Activated T-cell treated with anti-CD3 and anti-CD28 coated beads for 1 hour (primary cell): ENCODE measurements at places on chromosomes 13 and 19.

DNA sequence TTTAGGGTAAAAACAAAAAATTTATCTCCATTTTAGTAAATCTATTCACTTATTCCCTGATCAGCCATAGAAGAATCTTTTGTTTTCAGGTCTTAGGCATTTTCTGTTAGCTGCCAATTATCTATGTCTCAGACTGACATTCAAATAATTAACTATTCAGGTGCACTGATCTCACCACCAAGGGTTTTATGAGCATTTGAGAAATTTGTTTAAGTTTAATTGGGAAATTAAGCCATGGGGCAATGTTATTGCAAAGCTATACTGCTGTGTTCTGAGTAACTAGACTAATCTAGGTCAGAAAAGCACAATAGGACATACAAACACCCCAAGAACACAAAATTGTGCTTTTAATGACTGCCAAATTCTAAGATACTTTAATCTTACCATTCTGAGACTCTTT lies 210.7 kb upstream of the EDNRB start:
- no peak for DNase-seq

DNA sequence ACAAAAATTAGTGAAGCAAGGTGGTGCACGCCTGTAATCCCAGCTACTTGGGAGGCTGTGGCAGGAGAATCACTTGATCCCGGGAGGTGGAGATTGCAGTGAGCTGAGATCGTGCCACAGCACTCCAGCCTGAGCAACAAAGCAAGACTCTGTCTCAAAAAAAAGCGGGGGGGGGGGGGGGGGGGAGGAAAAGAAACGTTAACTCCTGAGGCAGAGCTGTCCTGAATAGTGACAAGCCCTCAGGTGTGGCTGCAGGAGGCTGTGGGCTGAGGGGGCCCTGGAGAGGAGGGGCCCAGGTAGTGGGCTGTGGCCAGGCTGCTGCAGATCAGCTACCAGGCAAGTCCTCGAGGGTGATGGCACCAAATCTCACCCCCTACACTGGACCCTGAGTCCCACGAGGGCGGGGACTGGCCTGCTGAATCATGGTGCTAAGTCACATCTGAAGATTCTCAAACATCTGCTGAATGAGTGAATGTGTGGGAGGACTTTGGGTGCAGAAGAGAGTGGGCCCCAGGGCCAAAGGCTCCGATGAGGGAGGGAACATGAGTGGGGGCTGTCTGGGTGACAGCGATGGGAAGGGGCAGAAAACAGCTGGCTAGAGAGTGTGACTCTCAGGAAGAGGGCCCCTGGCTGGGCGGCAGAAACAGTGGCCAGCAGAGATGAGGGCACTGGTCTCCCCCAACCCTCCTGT lies 24.6 kb upstream of the ATP1A3 start:
- no peak for DNase-seq

DNA sequence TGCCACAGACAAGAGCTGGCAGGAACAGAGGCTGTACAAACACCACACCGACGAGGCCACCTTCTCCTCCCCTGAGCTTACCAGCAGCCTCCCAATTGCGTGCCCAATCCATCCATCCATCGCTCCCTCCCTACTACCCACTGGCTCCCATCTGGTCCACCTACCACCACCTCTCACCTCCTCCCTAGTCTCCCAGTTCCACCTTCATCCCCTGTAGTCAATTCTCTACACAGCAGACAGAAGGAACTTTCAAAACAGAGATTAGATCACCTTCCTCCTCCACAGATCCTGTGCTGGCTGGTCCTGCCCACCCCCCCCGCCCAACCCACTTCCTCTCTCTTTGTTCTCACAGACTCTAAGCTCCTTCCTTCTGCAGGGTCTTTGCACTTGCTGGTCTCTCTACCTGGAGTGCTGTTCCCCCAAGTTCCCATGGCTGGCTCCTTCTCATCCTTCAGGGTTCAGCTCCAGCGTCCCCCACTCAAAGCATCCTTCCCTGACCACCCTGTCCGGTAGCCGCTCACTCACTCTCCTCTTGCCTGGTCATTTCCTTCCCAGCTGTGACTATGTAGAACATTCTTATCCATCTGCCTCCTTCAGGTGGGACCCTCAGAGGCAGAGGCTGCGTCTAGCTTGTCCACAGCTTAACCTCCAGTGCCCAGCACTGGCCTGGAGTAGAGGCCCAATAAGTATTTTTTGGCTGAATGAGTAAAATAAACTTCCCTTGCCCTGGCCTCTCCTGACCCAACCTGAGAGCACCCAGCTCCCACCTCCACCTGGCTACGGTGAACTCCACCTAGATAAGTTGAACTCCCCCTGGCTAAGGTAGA lies 23.0 kb downstream of the PIN1 start:
- no peak for DNase-seq

DNA sequence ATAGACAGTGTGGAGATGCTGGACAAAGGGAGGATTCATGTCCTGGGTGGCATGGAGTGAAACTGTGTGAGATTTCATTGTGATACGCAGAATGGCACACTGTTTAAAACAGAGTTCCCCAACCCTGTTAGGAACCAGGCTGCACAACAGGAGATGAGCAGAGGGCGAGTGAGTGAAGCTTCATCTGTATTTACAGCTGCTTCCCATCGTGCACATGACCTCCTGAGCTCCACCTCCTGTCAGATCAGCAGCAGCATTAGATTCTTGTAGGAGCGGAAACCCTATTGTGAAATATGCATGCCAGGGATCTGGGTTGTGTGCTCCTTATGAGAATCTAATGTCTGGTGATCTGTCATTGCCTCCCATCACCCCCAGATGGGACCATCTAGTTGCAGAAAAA lies 72.5 kb downstream of the RAP2A start:
- DNase-seq, result no peak

DNA sequence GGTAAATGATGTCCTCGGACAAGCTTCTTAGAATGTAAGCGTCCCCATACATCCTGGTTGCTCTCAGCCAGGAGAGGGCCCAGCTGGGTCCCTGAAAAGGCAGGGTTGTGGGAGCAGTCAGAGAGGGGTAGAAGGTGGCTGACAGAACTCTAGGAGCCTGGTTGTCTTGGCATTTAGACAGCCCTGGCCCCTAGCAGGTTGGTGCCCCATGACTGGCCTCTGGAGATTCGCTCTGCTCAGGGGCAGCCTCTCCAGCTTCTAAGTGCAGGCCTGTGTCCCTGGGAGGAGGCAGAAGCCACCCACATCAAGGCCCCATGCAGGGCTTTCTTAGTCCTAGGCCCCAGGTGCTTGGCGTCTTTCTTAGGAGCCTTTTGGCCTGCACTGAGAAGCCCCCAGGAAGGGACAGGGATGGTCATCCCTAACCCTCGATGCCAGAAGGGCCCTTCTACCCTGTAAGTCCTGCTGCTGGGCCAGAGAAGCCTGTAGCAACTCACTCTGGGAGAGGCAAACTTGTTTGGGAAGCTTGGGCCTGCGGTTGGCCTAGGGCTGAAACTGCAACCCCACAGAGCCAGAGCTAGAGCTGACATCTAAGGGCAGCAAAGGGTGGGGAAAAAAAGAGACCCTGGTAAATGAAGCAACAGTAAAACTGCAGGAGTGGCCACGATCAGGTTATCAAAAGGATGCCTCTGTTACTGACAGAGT lies 2.8 kb upstream of the CDX2 start:
- no peak for DNase-seq

DNA sequence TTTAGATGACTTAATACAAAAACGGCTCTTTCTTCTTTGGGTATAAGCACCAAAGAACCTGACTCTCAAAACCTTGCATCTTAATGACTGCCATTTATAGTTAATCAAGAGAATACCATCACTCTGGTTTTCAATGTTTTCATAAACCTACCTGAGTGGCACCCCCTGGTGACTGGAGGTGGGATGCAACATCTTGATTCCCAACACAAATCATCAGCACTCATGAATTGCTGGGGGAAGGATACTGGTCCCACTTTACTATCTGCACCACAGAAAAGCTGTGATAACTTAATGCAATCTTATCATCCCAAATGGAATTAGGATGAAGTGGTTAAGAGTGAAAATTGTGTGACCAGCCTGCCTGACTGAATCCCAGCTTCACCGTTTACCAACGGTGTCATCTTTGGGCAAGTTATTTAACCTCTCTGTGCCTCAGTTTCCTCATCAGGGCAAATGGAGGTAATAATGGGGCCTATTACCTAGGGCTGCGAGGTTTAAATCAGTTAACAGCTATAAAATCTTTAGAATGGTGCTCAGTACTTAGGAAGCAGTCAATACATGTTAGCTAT lies 366.4 kb downstream of the KLF12 start:
- peak; percentile 16 for DNase-seq

GRCh38 chr13:32264407-32264806 lies 50.8 kb downstream of the ZAR1L start:
- no peak for DNase-seq
